NCI-H2029 treated with DMSO at 0.1 percent for 48 hours (cell line): ENCODE measurements at places on chromosomes 4 and X.

GRCh38 chr4:7364979-7365378 lies 69.8 kb downstream of the PSAPL1 start:
- DNase-seq, result peak; percentile 48

- no peak for DNase-seq
Observed at GRCh38 chr4:82469791-82470345, 39.5 kb downstream of the ENOPH1 start.

- no peak for DNase-seq
Observed at GRCh38 chr4:152956147-152956546, 20.0 kb downstream of the FHDC1 start.

DNA sequence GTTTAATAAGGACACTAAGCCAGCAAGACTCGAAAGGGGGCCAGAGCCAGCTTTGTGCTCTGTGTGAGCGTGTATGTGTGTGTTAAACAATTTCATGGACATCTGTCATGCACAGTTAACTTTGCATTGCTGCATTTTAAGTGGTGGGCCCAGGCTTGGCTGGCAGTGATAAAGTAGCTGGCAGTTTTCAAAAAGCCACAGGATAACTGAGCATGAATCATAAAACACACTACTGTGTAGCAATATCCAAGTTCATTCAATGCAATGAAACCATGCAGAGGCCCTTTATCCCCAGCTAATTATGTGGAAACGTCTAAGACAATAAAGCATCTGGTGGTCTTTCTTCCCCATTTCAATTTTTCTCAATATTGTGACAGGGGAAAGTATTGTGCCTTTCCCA lies 132.9 kb downstream of the NKX6-1 start:
- no peak for DNase-seq

- no peak for DNase-seq
Observed at GRCh38 chr4:74961230-74961629, 28.3 kb downstream of the PARM1 start.
